ENCODE measurements at places on chromosomes 4 and X. TPM values are rescaled to one million over a fixed set of nuclear protein-coding genes. Genes with fewer than 3 reads are reported as not detected.

- no peak for DNase-seq
Measured at GRCh38 chr4:186932196-186932595, 208.5 kb upstream of the FAT1 start.

- no peak for DNase-seq
Measured at GRCh38 chr4:34365946-34366345, 1878.4 kb downstream of the ARAP2 start.

GRCh38 chrX:109848461-109849050, 115.5 kb upstream of the ACSL4 start:
- DNase-seq, result no peak

DNA sequence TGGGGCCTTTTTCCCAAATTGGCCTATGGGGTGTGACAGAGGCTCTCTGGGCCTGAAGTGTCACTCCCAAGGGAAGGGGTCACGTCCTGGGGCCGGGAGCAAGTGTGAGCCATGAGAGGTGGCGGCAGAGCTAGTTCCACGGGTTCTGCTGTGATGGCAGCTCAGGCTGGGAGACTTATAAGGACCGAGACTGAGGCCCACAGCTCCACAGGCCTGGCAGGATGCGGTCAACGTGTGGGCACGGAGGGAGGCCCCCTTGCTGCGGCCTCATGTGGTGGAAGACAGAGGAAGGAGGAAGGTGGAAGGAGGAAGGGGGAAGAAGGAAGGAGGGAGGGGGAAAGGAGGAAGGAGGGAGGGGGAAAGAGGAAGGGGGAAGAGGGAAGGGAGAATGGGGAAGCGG, 7.2 kb upstream of the CPLX1 start:
- no peak for DNase-seq

GRCh38 chr4:11470438-11471045, 41.8 kb upstream of the HS3ST1 start:
- DNase-seq, result no peak

DNA sequence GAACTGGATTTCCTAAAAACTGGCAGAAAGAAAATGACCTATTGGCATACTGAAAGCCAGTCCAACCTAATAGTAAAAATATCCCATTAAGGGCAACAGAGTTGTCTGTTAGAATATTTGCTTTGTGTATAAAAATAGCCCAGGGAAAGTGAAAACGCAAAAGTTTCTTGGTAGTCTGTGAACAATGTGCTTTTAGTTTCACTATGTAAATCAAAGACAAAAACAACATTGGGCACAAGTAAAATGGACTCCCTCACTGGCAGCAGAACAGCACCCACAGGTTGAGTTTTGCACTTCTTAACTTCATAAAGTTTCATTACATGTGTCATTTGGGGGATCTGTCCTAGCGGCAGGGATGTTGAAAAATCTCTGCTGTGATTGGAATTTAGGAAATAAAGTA, 4.3 kb upstream of the FGG start:
- no peak for DNase-seq

GRCh38 chrX:71111921-71112431, 599 bp upstream of the IL2RG start:
- no peak for DNase-seq

- no peak for DNase-seq
Measured at GRCh38 chr4:189802884-189803283, 137.8 kb upstream of the FRG1 start.

SEC24D gene
- 13.4 TPM for total RNA-seq

TKTL1 gene
- not detected for total RNA-seq

IGSF1 gene
- total RNA-seq, result 0.08 TPM

PAGE4 gene
- not detected for total RNA-seq

Measured in Panc1 (cell line).